ENCODE measurements at places on chromosomes 1 and 21.

GRCh38 chr1:113662101-113662500 is 97.2 kb downstream of the PHTF1 start:
- DNase-seq: no peak

GRCh38 chr1:104295511-104295910 is 545.8 kb downstream of the AMY1C start:
- no peak for DNase-seq

GRCh38 chr1:229388897-229389580 is 44.9 kb downstream of the ACTA1 start:
- DNase-seq: peak; percentile 62

GRCh38 chr1:112818990-112819689 is 104.0 kb upstream of the PPM1J start:
- peak; percentile 68 for DNase-seq

DNA sequence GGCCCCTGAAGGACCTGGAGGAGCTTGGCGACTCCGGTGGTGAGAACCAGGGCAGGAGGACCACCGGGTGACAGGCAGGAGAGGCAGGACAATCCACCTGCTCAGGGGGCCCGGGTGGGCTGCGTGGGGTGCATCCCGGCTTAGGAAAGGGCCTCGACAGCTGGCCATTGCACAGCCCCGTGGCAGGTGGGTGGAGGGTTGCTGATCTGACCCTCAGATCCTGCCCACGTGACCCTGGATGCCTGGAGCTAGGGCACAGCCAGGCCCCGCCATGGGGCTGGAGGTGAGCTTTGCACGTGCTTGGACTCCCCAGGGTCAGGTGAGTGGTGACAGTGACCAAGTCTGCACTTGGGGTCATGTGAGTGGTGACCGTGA is 35.5 kb upstream of the SLC19A1 start:
- no peak for DNase-seq

- peak; percentile 22 for DNase-seq
Observed at GRCh38 chr1:89603651-89604413, 29.1 kb upstream of the LRRC8C start.

GRCh38 chr1:88595355-88596002 is 88.6 kb upstream of the PKN2 start:
- peak; percentile 8 for DNase-seq

GRCh38 chr21:27555996-27556395 is 589.1 kb upstream of the ADAMTS5 start:
- DNase-seq: no peak

- DNase-seq: no peak
Observed at GRCh38 chr1:147545133-147545532, 3.8 kb downstream of the BCL9 start.

DNA sequence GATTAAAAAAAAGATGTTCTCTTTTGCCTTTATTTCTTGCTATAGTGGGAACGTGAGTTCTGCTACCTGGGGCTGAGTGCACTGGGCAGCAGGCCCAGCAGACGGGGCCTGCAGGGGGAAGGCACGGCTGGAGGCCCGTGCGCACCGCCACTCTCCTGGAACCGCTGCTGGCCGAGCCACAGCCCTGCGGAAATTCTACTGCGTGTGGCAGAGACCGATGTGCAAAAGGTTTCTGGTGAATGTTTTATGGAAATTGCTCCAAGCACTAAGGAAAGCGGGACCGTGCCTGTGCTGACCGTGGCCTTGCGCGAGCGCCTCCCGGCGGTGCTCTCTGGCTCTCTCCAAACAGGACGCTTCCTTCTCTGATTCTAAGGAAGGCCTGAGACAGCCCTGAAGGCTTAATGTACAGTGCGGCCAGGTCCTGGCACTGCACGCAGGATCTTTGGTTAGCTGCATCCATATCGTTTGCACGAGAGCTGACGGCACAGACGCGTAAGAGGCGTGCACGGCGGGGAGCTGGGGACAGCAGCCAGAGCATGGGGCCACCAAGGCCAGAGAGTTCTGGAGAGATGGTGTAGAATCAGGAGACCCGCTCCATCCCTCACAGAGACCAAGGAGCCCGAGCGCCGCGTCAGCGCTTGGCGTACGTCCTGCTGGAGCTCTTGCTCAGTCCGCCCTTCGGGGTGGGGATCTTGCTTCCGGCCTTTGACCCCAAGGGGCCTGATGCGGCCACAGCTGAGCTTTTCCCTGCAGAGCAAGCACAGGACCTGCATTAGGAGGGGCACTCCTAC is 18.7 kb upstream of the LRRC47 start:
- DNase-seq: no peak

DNA sequence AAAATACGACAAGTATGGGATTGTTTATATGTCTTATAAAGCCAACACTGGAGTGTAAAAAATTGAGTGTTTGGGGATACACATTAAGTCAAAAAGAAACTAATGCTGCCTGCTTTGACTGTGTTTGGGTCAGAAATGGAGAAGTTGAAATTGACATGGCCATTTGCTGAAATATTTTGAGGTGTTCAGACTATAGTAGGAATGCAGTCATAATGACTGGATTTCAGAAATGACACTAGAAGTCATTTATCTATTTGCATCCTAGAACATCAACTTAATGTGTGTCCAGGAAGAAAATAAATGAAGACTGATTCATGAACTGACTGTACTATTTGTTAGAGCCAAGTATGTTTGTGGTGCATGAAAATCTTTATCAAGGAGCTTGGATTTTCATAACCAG is 28.4 kb downstream of the RASAL2 start:
- DNase-seq: no peak

DNA sequence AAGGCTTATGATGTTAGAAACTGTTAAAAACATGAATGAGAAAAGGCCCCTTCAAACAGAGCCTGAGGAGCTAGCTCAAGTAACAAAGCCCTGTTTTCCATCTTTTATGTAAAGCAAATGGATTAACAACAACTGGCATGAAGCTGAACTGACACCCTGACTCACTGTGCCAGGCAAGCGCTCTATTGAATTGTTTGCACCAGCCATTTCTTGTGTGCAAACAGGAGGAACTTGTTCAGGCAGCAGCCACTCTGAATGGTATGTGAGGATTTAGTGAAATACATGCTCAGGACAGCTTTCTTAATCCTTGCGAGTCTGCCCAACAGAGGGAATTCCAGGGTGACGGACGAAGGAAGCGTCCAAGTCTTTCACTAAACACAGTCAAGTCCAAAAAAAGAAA is 291.1 kb upstream of the ADGRL2 start:
- no peak for DNase-seq

- DNase-seq: peak; percentile 51
Observed at GRCh38 chr1:154221278-154222001, 685 bp downstream of the UBAP2L start.

DNA sequence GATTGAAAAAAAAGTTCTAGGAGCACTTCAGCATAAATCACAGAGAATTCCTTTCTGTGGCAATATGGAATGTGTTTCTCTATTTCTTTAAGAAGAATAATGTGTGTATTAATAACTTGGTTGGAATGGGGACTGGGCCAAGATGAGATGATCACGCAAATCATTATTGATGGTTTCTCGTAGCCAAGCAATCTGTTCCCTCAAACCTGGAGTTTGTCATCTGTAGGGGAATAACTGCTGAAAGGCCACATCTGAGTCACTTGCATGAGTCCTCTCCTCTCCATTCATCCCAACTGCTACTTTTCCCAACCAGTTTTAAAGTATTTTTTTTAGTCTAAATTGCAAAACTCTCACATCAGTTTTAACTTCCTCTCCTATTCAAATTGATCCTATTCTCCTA is 480.4 kb downstream of the PLPP3 start:
- peak; percentile 63 for DNase-seq

DNA sequence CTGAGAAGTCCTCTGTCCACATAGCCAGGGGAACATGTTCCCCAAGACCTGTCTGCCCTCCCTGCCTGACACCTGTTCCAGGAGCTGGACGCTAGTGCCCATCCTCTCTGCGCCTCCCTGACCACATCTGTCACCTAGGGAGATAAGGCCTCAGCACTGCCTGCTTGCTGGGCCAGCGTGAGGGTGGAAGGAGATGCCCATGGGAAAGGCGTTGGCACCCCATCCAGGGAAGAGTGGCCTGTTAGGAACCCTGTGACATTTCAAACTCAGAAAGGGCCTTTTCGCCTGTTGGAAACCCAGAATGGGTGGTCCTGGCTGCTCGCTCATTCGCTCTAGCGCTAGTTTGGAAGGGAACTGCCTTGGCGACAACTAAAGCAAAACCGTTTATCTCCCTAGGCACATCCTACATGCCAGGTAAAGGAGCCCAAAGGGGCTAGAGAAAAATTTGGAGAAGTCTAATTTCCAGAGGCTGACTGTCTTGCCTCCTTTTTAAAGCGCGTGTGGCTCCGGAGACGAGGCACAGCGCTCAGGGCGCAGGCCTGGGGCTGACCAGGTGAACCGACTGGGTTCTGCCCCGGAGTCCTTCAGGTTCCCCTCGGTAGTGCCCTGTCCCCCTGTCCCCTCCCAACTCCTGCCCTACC is 410 bp downstream of the ACTA1 start:
- DNase-seq: no peak

GRCh38 chr1:115976921-115977498 is 697 bp downstream of the SLC22A15 start:
- no peak for DNase-seq

GRCh38 chr1:105632342-105633196 is 1423.9 kb upstream of the PRMT6 start:
- DNase-seq: no peak

DNA sequence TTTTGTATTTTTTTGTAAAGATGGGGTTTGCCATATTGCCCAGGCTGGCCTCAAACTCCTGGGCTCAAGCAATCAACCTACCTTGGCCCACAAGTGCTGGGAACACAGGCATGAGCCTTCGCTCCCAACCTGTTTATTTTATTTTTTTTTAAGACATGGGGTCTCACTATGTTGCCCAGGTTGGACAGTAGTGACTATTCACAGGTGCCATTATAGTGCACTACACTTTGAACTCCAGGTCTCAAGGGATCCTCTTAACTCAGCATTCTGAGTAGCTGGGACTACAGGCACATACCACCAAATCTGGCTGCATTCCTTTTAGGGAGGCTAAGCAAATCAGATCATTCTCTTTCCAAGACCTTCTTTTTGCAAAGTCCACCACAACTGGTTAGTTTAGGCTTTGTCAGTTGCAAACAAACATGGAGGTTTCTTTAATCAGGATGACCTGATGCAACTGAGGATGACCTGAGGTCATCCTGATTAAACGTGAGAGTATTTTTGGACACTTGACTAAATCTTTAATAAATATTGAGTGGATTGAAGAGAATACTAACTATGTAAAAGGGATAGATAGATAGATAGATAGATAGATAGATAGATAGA is 30.0 kb upstream of the RALGPS2 start:
- no peak for DNase-seq

DNA sequence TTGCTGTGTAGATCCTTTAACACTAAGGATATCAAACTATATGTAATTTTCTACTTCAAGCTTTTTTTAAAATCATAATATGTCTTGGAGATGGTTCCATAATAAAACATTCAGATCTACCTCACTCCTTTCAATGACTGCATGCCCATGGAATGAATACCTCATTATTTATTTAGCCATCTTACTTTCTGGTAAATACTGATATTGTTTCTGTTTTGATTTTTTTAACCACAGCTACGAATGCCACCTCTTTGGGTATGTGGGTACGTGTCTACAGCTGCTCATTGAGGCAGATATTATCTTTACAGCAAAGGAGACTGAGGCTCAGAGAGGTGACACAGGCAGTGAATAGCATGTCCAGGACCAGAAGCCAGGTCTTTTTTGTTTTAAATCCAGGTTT is 215.7 kb downstream of the ST6GALNAC3 start:
- DNase-seq: no peak

GRCh38 chr1:87935130-87935529 is 606.5 kb downstream of the LMO4 start:
- no peak for DNase-seq

DNA sequence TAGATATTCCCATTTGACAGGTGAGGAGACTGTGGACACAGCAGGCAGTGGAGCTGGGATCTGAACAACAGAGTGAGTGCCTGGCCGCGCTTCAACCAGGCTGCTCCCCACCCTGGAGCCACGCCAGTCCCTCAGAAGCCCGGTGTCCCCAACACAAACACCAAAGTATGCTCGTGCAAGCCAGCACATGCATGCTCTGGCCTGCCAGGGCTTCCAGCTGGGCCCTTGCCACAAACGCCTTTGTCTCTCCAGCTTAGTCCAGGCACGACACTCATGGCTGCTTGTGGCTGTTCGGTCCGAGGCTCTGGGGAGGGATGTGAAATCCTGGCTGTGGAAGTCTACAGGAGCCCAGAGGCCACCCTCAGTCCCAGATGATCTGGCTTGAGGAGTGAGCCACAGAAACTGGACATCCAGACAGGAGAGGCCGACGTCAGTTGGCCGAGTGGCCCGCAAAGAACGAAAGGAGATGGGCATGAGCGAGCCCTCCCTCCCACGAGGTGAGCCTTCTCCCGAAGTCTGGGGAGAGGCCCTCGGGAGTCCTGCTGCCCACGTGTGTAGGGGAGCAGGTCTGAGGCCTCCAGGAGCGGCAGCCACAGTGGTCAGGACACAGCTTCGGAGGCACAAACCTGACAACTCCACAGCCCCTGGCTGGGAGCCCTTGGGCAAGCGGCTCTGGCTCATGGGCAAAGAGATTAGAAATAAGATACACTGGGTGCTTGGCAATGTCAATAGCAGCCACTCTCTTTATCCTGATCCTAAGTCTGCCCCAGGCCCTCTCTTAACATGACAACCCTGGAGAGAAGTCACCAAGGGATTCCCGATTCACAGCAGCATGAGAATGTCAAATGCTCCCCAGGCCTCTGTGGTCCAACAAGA is 117.1 kb upstream of the IFFO2 start:
- no peak for DNase-seq

GRCh38 chr21:45056296-45056904 is 18.0 kb upstream of the ADARB1 start:
- DNase-seq: no peak
